ENCODE measurements at places on chromosomes 7 and 10.

DNA sequence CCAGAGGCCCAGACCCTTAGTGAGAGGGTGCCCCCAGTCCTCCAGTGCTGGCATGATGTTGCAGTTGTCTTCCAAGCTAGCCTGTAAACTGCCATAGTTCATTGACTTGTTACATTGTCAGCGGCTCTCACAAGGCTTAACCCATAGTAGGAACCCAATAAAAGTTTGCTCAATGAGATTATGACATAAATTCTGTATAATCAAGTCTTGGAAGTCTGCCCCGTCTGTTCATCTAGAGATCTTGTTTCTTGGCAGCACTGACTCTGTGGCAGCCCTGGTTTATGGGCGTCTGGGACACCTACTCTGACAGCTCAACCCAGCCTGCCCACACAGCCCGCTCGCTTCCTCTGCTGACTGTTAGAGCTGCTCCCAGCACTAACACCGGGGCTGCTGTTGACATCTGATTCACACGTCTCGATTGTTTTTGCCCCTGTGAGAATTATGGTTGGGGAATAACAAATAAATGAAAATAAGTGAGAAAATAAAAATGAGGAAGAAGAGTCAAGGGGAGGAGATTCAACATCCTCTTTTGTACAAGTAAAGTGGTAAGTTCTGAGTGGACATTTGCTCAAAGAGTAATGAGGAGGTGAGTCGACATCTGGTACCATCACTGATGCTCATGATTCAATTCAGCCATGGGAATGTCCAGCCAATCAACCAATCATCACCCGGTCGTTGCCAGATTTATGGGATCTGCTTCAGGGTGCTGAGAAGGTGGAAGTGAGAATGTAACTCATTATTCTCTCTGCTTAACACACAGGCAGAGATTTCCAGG lies 160.8 kb downstream of the SPAG6 start:
- peak; percentile 3 for DNase-seq

GRCh38 chr10:132047575-132048293 lies 18.0 kb upstream of the JAKMIP3 start:
- DNase-seq, result no peak

GRCh38 chr10:59432207-59432900 lies 70.0 kb upstream of the FAM13C start:
- no peak for DNase-seq

DNA sequence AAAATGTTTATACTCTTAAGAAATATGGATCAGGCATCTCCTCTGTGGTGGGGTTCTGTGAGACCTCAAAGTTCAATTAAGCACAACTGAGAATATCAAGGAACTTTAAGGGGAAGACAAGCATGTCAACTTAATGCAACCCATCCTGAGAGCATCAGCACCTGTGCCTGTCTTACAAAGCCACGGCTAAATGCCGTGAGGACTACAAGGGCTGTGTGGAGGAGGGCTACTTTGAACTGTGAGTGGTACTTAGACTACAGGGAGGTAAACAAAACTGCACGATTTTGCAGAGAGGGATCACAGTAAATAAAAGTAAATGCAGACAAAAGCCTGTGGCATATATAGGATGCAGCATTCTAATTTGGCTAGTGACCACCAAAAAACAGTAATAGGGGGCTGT lies 139.1 kb downstream of the ATE1 start:
- no peak for DNase-seq

GRCh38 chr10:114729103-114729659 lies 71.1 kb upstream of the ABLIM1 start:
- DNase-seq, result no peak

DNA sequence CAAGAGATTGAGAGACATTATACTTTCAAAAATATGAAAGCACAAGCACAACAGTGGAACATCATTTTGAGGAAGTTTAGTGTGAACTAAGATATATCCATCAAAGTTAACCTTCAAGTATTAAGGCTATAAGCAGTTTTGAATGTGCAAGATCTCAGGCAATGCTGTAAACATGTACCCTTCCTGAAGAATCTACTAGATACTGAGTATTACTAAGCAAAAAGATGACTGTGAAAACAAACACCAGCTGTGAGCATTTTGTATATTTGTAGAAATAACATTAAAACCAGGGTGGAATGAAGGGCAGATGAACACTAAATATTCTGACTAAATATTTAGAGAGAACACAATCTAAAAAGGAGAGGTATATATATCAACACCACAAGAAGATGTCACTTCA lies 41.3 kb upstream of the ADRA2A start:
- DNase-seq, result no peak

GRCh38 chr10:86350897-86351296 lies 15.7 kb downstream of the GRID1 start:
- DNase-seq, result no peak

DNA sequence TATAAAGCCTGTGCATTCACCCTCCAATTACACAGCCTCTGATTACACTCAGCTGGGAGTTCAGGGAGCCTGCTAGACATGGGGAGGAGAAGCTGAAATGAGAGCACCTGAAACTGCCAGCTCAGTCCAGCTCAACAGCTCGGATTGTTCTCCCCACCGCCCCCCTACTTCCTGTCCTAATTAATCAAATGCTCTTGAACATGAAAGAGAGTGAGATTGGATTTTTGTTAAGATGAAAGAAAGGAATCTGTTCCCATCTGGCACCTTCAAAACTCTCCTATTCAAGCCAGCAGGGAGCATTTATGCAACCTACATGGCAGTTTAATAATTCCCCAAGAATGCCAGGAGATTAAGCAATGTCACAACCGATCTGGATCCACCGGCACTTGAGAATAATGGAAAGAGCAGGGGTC lies 98.0 kb downstream of the NPSR1 start:
- no peak for DNase-seq

DNA sequence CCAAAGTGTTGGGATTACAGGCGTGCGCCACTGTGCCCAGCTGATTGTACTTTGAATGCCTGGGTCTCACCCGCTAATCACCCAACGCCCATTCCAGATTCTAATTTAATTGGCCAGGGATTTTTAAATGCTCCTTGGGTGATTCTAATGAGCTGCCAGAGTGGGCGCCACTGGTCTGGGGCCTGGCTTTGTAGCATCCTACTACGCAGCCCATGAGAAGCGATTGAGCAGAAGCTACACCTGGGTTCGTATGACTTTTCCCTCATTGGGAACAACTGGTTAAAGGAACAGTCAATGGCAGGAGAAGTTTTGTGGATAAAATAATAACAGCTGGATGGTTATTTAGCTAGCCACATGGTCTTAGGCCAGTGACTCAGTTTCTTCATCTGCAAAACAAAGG lies 108.0 kb downstream of the SPAG6 start:
- DNase-seq, result no peak

- DNase-seq, result no peak
Observed at GRCh38 chr7:151209588-151209987, 700 bp downstream of the H2BK1 start.

DNA sequence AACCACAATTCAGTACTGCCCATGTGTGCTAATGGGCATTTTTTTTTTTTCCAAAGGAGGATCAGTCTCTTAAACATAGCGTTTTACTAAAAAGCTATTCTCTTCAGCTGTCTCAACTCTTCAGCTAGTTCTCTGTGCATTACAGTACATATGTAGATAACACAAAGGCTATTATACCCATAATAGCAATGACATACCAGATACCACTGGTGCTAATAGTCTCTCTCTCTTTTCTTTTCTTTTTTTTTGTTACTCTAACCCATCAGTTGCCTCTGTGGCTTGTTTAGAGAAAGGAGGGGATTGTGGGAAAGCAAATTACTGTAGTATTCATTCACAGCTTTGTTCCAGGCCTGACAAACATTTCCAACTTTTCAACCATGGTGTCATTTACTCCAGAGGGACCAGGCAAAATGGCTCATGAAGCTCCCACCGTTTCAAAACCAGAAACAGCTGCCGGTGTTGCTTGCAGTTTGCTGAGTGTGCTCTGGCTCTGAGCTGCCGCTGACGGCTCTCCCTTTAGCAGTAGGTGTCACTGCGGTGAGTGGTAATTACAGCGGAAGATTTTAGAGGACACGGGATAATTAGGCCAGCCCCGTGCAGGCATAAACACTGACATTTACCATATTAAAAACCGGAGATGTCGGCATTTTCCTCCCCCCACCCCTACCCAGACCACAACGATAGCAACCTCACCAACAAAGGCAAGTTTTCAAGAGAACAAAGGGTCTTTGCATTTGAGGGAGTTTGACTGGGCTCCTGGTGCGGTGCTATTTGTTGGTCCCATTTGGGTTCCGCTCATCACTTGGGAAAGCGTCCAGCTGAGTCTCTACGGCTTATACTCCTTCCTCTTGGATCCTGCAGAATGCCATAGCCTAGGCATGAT lies 1005.5 kb downstream of the KCNMA1 start:
- no peak for DNase-seq

- peak; percentile 41 for DNase-seq
Observed at GRCh38 chr10:73096041-73096448, 621 bp downstream of the P4HA1 start.

DNA sequence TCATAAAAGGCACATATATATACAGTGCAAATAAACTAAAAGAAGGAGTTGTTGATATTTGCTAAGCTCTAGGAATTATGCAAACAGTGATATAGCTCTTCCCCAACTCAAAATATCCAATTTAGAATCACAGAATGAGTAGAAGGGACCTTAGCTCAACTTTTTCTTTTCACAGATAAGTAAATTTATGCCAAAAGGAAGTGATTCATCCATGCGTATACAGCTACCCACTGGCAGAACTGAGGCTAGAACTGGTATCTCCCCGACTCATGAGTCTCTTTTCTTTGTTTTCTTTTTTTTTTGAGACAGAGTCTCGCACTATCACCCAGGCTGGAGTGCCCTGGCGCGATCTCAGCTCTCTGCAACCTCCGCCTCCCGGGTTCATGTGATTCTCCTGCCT lies 54.2 kb upstream of the SVIL start:
- no peak for DNase-seq

- DNase-seq, result no peak
Observed at GRCh38 chr7:107049971-107050532, 5.5 kb downstream of the PRKAR2B start.

GRCh38 chr10:117418121-117418520 lies 42.9 kb upstream of the PDZD8 start:
- DNase-seq, result no peak

DNA sequence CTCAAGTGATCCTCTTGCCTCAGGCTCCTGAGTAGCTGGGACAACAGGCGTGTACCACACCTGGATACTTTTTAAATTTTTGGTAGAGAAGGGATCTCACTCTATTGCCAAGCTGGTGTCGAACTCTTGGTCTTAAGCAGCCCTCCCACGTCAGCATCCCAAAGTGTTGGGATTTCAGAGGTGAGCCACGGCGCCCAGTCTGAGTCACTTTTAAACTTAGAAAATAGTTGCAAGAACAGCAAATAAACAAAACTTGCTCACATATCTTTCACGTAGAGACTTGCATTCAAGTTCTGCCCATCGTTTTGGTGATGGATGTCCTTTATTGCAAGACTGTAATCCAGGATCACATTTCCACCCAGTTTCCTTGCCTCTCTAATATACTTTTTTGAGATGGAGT lies 16.6 kb downstream of the GTF2I start:
- no peak for DNase-seq

- no peak for DNase-seq
Observed at GRCh38 chr10:87505366-87506111, 846 bp downstream of the MINPP1 start.

DNA sequence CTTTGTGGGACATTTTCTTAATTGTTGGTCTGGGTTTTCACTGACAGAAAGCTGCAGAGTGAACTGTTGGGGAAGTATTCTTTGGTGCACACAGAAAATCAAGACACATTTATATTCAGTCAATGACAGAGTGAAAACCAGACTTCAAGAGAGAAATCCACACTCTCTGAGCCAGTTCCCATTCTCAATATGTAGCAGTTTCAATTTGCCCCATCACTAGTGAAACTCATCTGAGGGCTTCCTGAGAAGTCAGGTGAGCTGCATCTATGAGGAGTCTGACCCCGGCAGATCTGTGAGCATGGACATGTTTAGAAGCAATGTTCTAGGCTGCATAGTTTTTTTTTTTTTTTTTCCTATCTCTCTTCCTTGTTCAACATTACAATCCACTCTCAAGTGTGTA lies 163.7 kb upstream of the AHR start:
- DNase-seq, result no peak

Measured in stimulated activated CD8-positive, alpha-beta memory T cell treated with anti-CD3 and anti-CD28 coated beads, Interleukin-15, amount 100 ng/mL, for 24 hours (primary cell).